ENCODE measurements at places on chromosomes 7 and 10.

GRCh38 chr10:114684084-114684821 is 26.2 kb upstream of the ABLIM1 start:
- DNase-seq = no peak

- DNase-seq = no peak
Observed at GRCh38 chr10:124563320-124564040, 101.9 kb downstream of the LHPP start.

GRCh38 chr7:132576721-132577085 is 433 bp upstream of the PLXNA4 start:
- DNase-seq = no peak

DNA sequence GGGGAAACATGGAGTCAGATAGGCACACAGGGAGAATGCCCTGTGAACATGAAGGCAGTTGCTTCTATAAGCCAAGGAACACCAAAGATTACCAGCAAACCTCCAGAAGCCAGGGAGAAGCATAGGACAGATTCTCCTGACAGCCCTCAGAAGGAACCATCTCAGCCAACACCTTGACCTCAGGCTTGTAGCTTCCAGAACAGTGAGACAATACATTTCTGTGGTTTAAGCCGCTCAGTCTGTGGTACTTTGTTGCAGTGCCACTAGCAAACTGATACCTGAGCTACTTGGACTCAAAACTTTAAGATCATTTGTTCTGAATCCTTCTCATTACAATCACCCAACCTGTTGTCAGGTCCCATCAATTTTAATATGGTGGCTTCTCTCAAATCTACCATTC is 31.2 kb downstream of the ABLIM1 start:
- no peak for DNase-seq

DNA sequence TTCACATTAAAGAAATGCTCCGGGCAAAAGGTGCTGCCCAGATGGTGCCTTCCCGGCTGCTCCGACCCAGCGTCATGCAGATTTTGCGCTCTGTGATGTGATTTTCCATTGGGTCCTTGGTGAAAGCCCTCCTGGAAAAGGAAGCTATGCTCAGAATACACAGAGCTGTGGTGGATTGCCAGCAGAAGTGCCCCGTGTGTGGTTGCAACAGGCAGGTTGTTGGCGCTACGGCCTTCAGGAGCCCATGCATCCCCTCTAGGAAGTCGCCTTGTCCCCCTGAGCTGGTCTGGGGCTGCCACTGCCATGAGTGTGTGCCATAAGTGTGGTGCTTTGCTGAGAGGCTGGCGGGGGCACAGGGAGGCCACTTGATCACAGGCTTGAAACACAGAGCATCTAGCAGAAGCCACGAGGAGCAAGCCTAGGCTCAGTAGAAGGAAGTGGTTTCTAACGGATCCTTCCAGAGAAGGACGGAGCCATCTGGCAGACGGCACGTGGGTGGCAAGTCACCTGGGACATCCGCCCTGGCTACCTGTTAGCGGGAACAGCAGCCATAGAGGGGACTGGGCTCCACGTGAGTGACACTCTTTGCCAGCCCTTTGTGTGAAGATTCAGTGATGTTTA is 210.9 kb downstream of the CUX1 start:
- DNase-seq = no peak

DNA sequence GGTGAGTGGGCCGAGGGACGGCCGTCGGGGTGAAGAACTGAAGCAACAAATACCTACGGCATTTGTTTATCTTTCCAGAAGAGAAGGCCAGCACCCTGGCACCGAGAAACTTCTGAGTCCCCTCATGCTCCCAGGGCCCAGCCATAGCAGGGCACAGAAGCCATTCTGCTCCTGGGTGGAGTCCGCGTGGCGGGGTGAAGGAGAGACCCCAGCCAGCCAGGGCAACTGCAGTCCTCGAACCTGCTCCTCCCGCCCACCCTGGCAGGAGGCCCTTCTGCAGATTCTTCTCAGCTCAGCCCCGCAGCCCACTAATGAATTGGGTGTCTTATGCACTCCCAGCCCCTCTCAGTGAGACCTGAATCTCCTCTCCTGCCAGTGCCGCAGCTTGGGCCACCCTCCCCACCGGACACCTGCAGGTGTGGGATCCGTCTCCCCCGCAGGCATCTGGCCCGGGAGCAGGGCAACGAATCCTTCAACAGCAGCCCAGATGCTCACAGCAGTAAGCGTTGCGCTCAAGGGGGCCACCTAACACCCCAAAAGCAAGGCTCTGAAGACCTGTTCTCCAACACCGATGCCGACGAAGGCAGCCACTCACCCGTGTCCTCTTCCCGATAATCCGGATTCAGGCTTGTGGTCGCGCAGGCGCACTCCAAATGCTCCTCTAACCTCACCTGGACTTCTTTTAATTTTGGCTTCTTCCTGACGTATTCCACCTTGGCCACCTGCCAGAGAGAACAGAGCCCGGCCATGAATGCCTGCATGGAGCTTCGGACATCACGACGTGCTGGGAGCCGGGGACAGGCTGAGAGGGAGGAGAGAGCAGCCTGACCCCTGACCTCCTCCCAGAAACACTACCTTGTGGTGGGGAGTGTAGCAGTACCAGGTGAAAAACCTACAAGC is 18.9 kb downstream of the PDGFA start:
- no peak for DNase-seq

- no peak for DNase-seq
Observed at GRCh38 chr7:28358423-28358868, 53.9 kb upstream of the CREB5 start.

DNA sequence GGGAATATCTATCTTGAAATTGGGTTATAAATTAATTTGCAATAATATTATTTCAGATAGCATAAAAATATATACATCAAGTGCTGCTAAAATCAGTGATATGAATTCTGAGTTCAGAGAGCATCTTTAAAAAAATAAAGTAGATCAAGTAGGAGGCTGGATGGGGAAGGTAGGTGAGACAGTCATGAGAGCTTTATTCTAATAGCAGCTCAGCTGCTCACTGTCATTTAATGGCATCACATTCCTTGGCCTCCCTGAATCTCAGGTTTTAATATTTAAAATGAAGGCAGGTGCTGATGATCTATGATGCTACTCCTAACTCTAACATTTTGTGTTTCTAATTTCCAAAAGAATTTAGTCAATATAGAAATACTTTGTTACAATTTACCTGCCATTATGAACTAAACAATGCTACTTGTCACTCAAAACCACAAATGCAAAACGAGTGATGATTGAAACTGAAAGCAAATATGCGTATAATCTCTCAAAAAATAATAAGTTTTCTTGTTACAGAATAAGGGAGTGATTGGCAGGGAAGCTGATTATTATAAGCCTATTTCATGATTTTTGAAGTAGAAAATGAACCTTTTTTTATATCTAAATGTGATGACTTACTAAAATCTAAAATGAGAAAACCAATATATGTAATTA is 147.6 kb upstream of the CSTF2T start:
- DNase-seq = no peak

GRCh38 chr10:126090911-126091728 is 194.8 kb downstream of the FANK1 start:
- DNase-seq = no peak

GRCh38 chr7:111107579-111107978 is 16.7 kb downstream of the LRRN3 start:
- DNase-seq = no peak

GRCh38 chr10:130958003-130958402 is 353.5 kb downstream of the TCERG1L start:
- no peak for DNase-seq

- no peak for DNase-seq
Observed at GRCh38 chr10:110803830-110804338, 67.8 kb upstream of the PDCD4 start.

GRCh38 chr7:27709137-27710075 is 30.6 kb upstream of the TAX1BP1 start:
- DNase-seq = no peak

DNA sequence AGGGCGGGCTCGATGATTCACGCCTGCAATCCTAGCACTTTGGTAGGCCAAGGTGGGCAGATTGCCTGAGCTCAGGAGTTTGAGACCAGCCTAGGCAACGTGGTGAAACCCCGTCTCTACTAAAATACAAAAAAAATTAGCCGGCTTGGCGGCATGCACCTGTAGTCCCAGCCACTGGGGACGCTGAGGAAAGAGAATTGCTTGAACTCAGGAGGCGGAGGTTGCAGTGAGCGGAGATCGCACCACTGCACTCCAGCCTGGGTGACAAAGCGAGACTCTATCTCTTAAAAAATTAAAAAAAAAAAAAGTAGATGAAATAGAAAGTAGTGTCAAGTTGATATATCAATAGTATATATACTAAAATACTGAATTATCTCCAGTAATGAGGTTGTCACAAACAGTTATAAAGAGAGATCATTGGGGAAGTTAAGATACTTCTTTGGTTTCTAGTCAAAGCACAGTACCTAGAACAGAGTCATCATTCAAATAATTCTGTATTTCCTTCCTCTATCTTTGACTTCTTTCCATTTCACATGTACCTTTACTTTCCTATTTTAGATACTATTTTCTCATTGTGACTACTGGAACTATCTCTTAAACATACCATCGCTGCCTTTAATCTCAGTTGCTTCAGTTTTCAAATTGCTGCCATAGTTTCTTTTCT is 491.7 kb downstream of the GRM8 start:
- no peak for DNase-seq

- no peak for DNase-seq
Observed at GRCh38 chr10:87841186-87841585, 22.1 kb downstream of the KLLN start.

- no peak for DNase-seq
Observed at GRCh38 chr7:39212876-39213275, 235.2 kb downstream of the POU6F2 start.

GRCh38 chr10:132397671-132398565 is 918 bp downstream of the PWWP2B start:
- no peak for DNase-seq

DNA sequence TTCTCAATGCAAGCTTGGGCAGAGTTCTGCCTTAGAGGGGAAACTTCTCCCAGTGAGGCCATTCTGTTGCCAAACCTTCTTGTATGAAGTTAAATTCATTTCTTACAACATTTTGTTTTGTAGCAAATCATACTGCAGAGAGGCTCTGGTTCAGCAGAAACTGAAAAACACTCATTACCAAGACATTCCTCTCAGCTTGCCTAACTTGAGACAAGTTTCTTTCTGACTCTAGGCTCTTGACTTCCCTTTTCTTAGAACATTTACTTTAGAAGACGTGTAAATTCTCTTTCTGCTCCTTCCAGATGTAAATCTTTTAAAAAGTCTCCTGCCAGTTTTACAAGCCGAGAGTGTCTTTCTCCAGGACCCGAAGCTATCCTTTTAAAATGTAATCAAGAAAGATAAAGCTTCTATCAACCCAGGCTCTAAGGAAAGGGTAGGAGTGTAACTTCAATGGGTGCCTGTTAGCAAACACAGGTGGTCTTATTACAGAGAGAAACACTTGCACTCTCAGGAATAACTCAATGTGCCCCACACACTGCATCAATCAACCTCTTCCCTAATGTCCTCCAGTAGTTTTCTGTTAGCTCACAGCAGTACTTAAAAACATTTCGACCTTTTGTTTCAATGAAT is 80.5 kb upstream of the TAS2R16 start:
- no peak for DNase-seq

GRCh38 chr7:100137851-100138760 is 10.6 kb upstream of the LAMTOR4 start:
- DNase-seq = no peak
